T-helper 17 cell (primary cell): ENCODE measurements at places on chromosomes 13 and 19. TPM values are rescaled to one million over a fixed set of nuclear protein-coding genes. Genes with fewer than 3 reads are reported as not detected.
A peak's percentile ranks its signal among the peaks of the same experiment; 100 is the strongest.

Gene PPAN
- total RNA-seq: 87.8 TPM

Gene TPTE2
- not detected for total RNA-seq

Gene CD33
- total RNA-seq: 2.4 TPM

GRCh38 chr13:81409284-81409683 lies 1068.4 kb upstream of the SPRY2 start:
- H3K27me3 ChIP-seq: no peaks in the 10 kb centered on the region
- H3K36me3 ChIP-seq: no peaks in the 10 kb centered on the region
- DNase-seq: no peak

GRCh38 chr13:52851137-52851962 lies 2.9 kb upstream of the PCDH8 start:
- H3K4me3 ChIP-seq: peak overlapping the region; percentile 68
- H3K4me1 ChIP-seq: peaks cover 6% of the 10 kb centered on the region
- peaks cover 2% of the 10 kb centered on the region for H3K36me3 ChIP-seq
- no peak for DNase-seq

DNA sequence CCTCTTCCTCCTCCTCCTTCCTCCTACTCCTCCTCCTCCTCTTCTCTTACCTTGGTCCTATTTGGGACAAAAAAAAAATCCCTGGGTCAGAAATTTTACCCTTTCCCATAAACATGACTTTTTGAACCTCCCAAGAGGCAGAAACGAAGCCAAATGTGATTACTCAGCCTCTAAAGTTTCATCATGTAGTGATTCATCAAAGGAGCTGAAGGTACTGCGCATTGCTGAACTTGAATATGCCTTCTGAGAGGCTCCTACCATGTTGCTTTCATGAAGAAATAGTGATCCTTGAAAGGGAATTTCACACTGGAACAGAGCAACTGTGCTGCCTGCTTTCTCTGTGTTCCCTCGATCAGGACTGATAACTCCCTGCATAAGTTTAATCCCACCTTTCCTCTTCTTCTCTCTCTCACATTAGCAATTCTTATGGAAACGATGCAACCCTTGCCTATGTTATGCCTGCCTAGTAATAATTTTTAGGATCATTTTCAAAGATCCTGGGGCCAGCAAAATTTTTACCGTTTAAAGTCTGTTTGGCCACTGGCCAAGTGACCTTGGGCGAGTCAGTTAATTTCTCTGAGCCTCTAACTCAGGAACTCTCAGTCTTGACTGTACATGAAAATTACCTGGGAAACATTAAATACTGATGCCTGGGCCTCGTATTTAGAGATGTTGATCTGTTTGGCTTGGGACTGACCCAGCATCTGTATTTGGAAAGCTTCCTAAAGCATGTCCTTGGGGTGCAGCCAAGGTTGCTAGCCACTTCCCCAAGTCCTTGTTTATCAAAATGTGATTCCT lies 149.5 kb downstream of the DCT start:
- H3K4me3 ChIP-seq: peak overlapping the region; percentile 58
- peaks cover 29% of the 10 kb centered on the region for H3K4me1 ChIP-seq
- DNase-seq: no peak
- H3K27ac ChIP-seq: peak overlapping the region; percentile 73
- H3K27me3 ChIP-seq: peaks cover 37% of the 10 kb centered on the region

DNA sequence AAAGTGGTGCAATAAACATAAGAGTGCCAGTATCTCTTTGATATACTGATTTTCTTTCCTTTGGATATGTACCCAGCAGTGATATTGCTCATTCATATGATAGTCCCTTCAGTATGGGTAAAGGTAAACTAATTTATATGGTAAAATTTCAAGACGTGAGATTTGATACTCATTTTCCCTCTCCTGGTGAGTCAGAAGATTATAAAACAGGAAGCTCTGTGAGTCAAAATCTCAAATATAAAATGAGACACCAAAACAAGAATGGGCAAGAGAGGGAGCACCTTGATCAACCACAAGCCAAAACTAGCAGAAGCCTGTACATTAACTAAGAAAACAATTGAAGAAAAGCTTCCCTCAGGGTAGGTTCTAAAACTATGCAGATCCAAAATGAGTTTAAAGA lies 216.3 kb downstream of the SLITRK6 start:
- DNase-seq: no peak
- H3K27me3 ChIP-seq: no peaks in the 10 kb centered on the region
- H3K36me3 ChIP-seq: no peaks in the 10 kb centered on the region
- no peaks in the 10 kb centered on the region for H3K4me1 ChIP-seq
- no peak overlapping the region for H3K27ac ChIP-seq
- no peak overlapping the region for H3K4me3 ChIP-seq

DNA sequence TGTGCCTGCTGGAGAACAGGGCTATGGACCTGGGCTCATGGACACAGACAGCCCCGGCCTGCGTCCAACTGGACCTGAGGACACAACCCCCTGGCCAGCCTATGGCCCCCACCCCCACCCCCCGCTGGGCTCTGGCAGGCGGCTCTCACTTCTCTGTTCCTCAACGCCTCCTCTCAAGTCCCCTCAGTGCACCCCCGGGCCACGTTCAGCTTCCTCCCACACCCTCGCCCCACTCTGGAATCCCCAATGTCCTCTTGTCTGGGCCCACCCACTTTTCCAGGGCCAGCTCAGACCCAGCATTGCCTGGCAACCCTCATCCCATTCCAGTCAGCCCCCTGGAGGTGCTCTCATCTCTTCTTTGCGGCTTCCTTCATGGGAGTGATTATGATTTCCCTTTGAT lies 130.2 kb upstream of the SPACA7 start:
- H3K4me1 ChIP-seq: peaks cover 4% of the 10 kb centered on the region
- DNase-seq: no peak
- H3K27ac ChIP-seq: no peak overlapping the region
- H3K4me3 ChIP-seq: no peak overlapping the region
